SW 1271 (cell line): ENCODE measurements at places on chromosomes 16 and 17.

DNA sequence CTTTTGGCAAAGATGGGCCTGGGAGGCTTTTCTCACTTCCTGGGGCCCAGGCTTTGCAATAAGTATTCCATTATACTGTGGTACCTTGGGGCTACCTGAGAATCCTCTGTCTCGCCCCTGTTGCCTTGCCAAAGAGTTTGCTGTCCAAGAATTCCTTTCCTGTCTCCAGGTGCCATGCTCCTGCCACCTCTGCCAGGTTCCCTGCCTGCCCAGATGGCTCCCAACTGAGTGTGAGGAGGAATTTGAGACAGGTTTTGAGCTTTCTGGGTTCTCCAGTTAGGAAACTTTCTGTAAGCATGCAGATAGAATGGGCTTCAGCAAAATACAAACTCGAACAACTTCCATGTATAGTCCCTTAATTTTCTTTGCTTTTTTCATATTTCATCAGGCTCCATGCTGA, 5.8 kb downstream of the MAPT start:
- no peak for DNase-seq

- no peak for DNase-seq
These were observed 45.3 kb downstream of the IL21R start for GRCh38 chr16:27447301-27447700.

DNA sequence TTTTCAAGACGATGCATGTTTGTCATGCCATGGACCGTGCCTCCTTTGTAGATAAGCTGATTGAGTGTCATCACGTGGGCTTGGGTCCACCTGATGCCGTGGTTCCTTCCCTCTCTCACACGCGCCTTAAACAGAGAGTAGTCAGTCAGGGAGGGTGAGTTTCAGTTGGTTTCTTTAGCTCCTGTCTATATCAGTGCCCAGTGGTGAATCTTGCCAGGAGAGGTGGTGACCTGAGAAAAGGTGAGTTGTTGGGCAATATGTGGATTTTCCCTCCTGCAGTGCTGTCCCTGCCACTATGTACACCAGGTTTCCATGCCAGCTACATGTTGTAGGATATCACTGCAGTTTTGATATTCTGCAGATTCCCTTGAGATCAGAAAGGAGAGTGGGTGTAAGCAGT, 129.7 kb downstream of the LAT start:
- no peak for DNase-seq

GRCh38 chr16:12422233-12422632, 381.5 kb downstream of the CPPED1 start:
- DNase-seq = no peak

DNA sequence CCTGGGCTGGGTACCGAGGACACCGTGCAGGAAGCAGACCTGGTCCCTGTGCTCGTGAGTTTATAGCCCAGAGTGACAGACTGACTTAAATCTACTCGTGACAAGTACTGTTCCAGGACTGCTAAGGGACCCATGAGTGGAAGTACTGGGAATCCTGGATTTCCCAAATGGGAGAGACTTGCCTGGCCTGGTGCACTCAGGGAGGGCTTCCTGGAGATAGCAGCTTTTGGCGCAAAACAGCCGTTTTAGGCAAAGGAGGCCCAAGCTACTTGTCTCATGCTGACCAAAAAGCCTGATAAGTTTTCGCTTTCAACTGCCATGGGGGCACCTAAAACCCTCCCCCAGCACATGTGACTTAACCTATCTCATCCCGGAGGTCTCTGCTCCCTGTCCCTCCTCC, 51.4 kb downstream of the ATP2C2 start:
- DNase-seq = no peak

DNA sequence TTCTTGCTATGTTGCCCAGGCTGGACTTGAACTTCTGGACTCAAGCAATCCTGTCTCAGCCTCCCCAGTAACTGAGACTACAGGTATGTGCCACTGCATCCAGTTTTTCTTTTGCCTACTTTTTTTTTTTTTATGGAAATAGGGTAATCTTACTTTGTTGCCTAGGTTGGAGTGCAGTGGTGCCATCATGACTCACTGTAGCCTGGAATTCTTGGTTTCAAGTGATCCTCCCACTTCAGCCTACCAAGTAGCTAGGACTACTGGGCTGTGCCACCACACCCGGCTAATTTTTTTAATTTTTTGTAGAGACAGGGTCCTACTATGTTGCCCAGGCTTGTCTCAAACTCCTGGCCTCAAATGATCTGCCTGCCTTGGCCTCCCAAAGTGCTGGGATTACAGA, 10.0 kb downstream of the LRRC36 start:
- no peak for DNase-seq

DNA sequence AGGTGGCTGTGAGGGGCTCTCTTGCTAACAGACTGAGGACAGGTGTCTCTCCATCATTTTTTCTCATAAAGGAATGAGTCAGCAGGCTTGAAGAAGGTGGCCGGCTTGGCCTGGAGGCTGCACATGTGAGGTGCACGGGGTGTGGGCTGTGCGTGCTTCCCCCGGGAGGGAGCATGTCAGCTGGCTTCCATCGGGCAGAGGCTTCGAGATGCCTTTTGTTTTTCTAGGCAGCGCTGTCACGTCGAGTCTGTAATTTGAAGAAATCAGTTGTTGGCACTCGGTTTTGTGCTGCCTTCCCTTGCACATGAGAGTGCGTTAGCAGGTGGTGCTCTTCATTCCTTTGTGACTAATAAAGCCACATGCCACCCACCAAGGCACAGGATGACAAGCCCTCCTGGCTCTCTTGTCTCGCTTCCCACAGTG, 89.7 kb downstream of the NPIPB11 start:
- DNase-seq = no peak

DNA sequence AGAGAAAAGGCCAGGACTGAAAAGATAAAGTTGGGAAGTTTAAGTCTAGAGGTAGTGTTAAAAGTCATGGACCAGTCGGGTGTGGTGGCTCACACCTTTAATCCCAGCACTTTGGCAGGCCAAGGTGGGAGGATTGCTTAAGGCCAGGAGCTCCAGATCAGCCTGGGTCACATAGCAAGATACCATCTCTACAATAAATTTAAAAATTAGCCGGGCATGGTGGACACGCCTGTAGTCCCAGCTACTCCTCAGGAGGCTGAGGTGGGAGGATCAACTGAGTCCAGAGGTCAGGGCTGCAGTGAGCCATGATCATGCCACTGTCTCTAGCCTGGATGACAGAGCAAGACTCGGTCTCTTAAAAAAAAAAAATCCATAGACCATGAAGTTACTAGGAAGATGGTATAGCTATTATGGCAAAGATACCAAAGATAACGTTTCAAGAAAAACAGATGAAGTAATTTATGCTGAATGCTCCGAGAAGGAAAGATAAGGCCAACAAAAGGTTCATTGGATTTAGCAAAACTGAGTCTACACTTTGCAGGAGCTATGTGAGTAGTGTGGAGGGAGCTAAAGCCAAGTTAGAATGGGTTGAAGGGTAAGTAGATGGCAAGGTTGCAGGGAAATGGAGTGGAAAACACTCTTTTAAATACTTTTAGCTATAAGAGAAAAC, 11.7 kb downstream of the TRIM37 start:
- no peak for DNase-seq

- DNase-seq = no peak
These were observed 39.8 kb downstream of the HSBP1 start for GRCh38 chr16:83847371-83848225.

- no peak for DNase-seq
These were observed 32.0 kb upstream of the SUPT4H1 start for GRCh38 chr17:58383892-58384462.

- DNase-seq = no peak
These were observed 12.3 kb upstream of the TMEM170A start for GRCh38 chr16:75476817-75477216.

GRCh38 chr17:59695945-59696681, 11.1 kb downstream of the PTRH2 start:
- DNase-seq = no peak

GRCh38 chr17:1351971-1352370, 48.1 kb downstream of the YWHAE start:
- no peak for DNase-seq

- no peak for DNase-seq
These were observed 407.6 kb upstream of the PSMD7 start for GRCh38 chr16:73888840-73889490.

GRCh38 chr16:49788986-49789385, 66.9 kb downstream of the ZNF423 start:
- no peak for DNase-seq

GRCh38 chr16:69514356-69514755, 51.4 kb upstream of the NFAT5 start:
- DNase-seq = no peak

GRCh38 chr16:740459-740763, 386 bp downstream of the CIAO3 start:
- no peak for DNase-seq

- no peak for DNase-seq
These were observed 6.4 kb upstream of the CCDC182 start for GRCh38 chr17:57751348-57751971.

DNA sequence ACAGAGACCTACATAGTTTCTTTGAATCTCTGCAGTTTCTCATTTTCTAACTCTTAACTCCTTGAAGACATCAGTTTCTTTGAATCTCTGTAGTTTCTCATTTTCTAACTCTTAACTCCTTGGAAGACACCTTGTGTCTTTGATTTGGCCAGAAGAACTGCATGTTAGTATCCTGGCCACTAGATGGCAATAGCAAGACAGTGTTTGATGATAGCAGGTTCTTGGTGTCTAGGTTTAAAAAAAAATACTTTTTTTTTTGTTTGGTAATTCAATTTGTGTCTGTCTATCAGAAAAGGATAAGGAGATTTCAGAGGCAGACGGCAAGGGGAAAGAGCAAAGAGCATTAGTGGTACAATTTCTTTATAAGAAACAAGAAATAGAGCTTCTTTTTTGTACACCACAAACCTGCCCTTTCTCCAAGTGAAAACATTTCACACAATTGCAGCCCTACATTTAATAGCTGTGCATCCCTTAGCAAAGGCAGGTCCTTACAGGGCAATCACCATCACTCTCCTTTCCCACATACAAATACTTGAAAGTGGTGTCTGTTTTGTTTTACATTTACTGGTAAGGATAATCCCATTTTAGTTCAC, 1324.9 kb upstream of the CDH8 start:
- DNase-seq = peak; percentile 43

DNA sequence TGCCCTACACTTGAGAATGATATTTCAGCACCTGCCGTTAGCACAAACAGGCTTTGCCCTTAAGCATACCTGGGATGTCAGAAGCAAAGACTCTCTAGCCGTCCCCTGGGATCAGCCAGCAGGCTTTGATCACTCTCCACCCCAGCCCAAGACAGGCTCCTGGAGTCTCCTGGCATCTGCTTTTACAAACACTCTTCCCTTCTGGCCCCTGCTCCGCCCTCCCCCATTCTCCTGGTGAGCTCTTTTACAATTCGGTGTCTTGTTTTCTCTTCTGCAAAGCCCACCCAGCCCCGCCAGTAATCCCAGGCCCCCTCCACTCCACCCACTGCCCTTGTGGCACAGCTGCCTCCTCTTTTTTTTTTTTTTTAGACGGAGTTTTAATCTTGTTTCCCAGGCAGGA, 50.4 kb downstream of the KATNIP start:
- no peak for DNase-seq

DNA sequence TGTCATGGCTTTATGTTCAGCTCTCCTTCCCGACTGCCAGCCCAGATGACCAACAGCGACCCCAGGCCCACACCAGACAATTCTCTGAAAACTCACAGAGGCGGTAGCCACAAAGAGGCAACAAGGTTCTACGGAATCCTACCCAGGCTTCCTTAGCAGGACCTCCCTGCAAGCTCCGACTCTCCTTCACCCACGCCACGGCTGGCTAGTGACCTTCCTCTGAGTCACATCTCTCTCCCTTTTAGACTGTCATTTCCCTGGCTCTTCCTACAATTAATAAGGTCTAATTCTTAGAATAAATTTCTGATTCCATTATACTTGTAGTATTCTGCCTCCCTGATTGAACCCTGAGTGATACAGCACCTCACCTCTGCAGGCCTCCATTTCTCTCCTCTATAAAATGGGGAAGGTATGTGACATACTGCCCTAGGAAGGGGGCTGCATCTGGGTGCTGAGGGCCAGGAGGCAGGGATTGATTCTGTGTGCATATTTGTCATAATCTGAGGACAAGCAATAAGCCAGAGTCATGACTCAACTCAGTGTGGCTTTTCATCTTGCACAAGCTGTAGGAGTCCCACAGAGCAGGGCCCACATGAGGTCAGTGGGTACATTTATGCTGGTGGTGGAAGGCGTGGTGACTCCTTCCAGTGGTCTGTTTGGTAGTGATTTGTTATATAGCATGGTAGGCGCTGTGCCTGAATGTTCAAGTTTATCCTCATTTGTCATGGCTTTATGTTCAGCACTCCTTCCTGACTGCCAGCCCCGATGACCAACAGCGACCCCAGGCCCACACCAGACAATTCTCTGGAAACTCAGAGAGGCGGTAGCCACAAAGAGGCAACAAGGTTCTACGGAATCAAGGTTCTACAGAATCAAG, 46.2 kb downstream of the SMPD3 start:
- no peak for DNase-seq

DNA sequence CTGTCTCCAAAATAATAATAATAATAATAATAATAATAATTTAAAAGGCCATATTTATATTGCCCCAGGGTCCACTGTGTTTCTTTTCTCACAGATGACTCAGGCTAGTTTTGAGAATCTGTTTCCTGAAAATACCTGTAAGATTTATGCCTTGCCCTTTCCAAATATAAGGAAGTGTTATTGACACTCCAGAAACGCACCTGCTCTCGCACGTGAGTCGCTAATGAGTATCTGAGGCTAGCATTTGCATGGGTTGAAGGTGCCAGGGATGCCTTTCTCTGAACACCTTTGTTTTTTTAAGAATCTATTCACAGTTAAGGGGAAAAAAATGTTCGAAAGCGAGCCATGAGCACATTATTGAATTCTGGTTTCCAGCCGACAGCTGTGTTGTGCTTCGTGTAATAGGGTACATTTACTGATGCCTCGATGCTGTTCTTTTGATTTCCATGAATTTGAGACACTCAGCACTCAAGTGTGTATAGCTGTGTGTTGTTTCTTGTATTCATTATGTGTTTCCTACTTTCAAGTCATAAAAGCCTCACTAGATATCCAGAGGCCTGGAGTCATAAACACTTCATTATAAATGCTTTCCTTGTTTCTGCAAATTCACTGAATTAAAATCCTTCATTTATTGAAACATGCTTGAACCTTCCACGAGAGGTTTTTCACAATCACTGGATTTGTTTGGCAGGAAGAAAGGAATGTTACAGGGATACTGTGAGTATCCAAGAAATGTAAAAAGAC, 45.0 kb upstream of the NOL11 start:
- no peak for DNase-seq

DNA sequence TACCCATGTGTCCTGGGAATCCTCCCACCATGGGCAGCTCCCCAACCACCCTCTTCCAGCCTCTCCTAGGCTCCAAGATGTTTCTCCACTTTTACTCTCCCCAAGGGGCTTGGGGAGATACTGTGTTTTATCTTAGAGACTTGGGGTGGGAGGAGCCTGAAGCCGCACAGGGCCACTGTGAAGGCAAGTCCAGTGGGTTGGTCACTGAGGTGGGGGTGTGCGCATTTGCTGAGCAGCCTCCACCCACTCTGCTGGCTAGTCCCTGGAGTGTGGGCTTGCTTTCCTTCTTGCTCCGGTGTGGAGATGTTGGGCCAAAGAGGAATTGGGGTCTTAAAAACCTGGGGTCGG, 4.1 kb upstream of the CLDN9 start:
- DNase-seq = no peak

GRCh38 chr16:19071811-19072777, 4.7 kb downstream of the COQ7 start:
- peak; percentile 23 for DNase-seq
